Chondrocyte (in vitro differentiated cells): ENCODE measurements at places on chromosomes 12 and 14.

GRCh38 chr12:11717519-11717961, 68.1 kb downstream of the ETV6 start:
- no peak for DNase-seq

DNA sequence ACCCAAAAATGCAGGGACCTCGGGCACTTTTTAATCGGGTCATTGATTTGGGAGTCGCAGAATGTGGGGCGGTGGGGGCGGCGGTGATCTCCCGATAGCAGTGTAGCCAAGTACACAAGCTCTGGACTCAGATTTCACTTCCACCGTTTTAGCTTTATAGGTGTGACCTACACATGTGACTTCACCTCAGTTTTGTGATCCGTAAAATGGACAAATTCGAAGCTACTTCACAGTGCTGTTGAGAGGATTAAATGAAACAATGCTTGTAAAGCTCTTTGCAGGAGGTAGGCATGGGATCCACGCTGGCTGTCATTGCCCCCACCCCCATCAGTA, 478 bp downstream of the RITA1 start:
- no peak for DNase-seq

DNA sequence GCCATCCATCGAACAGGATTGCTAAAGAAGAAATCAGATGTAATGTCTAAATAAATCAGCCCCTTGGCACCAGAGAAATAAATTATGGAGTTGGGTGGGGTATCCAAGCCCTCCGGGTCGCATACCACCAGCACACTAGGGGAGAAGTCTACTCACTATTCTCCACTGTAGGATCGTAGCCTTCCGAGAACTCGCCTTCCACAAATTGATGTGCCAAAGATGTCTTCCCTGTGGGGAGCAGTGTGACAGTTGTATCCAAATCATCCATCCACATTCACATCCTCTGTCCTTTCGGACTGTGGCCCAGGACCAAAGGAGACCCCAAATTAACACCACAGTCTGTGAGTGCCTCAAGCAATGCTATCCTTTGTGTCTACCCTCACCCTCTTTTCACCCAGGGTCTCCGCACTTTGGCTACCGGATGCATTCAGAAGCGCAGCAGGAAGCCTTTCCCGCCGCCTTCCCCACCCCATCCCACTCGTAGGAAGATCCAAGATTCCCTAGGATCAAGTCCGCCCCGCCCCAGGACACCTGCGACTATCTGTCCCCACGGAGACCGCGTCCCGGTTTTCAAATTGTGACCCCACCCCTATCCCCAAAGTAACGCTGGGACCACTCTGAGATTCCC, 786 bp downstream of the RHEBL1 start:
- no peak for DNase-seq

DNA sequence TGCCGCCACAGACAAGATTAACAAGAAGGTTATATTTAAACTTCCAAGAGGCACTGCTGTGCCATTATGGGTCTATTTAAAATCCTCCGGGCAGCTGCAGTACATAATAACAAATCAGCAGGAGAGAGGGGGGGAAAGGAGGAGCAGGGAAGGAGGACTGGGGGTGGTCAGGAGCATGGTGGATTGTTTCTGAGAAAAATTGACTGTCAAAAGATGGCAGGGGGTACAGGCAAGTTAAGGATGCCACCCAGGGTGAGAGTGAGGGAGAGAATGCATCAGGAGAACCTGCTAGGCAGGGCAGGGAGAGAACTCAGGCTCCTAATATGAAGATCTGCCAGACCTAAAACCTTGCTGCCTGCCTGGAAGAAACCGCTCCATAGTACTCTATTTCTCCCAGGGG, 181.8 kb downstream of the GRIN2B start:
- DNase-seq, result no peak

- no peak for DNase-seq
Observed at GRCh38 chr12:108400056-108400455, 60.9 kb upstream of the CMKLR1 start.

DNA sequence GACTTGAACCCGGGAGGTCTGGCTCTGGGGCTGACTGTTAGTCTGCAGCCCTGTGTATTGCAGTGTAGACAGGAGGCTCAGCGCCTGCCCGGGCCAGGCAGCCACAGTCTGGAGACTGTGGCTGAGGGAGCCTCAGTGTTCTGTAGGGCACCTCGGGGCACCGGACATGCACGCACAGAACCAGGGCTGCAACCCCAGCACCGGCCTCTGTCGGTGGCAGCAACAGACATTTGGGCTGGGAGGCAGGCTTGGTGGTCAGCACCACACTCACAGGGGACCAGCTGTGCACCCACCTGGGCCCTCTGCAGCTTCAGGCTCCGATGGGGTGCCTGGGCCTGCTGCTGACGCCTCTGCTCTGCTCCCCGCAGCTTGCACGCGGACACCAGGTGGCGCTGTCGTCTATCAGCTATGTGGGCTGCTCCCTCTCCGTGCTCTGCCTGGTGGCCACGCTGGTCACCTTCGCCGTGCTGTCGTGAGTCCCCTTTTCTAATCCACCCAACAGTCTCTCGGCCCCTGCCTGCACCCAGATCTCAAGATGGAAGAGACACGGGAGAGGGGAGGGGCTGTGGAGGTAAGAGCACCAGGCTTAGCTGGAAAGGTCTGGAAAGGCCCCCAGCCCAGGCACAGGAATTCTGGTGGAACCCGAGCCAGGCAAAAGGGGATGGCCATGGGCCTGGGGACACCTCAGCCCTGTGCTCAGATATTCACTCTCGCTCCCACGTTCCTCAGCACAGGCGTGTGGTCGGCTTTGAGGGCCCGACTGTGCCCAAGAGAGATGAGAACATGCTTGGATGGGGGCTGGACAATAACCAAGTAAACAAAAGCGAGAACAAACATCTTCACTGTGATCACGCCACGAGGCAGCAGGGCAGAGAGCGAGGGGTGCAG, 151.0 kb downstream of the ADGRD1 start:
- DNase-seq, result peak; percentile 96

DNA sequence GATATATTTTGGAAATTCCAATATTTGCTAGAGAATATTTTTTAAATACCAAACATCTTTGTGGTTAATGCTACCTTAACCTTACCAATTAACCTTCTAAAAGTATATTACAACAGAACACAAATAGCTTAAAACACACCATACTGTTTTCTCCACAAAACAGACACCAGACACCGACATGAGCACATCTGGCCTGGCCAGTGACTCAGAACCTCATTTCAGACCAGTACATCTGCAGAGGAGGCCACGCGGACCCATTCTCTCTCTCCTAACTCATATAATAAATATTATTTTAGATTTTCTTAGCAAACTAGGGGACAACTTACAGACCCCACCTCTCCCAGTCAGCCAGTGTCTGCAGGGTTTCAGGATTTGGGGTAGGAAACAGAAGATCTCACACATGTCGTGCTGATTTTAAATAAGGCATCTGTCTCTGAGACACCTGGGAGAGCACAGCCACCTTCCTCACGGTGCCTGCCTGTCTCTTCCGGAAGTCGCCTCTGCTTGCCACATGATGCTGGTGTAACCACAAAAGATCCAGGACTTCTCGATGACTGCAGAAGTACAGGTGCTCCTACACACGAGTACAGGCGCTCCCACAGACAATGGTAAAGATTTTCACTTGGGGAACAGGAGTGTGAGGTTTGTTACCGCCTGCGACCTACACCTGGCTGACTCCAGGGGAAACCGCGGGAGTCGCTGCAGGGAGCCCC, 9.7 kb upstream of the ANKLE2 start:
- no peak for DNase-seq

GRCh38 chr12:68020699-68021098, 31.5 kb downstream of the IFNG-AS1 start:
- no peak for DNase-seq

DNA sequence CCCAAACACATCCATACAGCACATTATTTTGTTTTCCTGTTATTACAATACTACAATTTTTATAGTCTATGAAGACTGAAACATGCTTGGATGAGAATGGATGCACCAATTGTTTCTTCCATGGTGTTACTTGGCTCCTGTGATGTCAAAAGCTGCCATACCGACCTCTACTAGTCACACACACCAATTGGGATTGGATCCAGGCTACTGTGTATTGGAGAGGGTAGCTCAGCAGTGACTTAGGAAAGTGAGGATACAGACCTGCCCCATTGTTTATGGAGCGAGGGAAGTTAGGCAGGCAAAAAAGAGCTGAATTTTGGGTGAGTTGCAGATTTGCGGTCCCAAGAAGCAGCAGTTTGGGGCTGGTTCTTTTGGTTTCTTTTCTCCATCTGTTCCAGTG, 30.8 kb upstream of the AKAP6 start:
- DNase-seq, result no peak

- DNase-seq, result no peak
Observed at GRCh38 chr14:61747342-61747741, 14.9 kb upstream of the SNAPC1 start.
